Stimulated activated CD8-positive, alpha-beta memory T cell treated with anti-CD3 and anti-CD28 coated beads, Interleukin-4, amount 100 ng/mL, for 1 hour (primary cell): ENCODE measurements at places on chromosomes 6 and 20.

DNA sequence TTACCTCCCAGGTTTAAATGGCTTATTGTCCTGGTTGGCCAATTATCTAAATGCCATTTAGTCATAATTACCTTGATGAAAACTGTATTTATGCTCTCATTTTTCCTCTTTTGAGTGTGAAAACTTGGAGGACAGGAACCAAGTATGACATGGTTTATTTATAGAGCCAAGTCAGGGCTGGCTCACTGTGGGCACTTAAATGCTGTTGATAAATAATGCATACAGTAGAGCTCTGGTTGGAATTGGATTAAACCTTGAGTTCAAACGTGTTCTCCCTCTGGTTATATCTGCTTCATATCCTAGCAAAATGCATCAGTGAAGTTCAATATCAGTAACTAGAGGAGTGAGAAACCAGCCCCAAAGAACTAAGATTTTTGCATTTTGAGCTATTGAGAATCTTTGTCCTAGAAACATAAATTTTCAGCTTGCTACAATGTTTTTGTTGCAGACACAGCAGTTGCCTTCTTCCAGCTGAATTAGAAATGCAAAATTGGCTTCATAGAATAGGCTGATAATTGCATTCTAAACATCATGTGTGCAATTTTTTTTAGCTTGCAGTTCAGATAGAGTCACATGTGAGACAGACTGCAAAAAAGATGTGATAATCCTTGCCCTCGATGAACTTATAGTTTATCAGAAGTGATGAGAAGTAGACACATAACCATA is 255.8 kb downstream of the BTBD3 start:
- no peak for DNase-seq

DNA sequence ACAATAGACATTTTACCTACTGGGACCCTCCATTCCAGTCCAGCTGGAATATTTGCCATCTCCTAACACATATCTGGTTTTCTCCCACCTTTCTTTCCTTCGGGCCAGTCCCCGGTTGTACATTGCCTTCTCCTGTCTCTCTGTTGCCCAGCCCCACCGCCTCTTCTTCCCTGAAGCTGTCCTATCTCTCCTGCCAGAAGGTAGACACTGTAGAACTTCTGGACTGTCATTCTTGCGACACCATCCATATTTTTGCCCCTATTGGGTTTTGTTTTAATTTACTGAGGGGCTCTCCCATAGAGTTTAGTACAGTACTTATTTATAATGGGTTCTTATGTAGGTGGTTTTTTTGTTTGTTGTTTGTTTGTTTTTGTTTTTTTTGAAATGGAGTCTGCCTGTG is 4.9 kb downstream of the PTK7 start:
- DNase-seq, result no peak

GRCh38 chr6:100235631-100236030 is 229.1 kb downstream of the SIM1 start:
- no peak for DNase-seq

GRCh38 chr6:62357835-62358234 is 71.8 kb upstream of the KHDRBS2 start:
- no peak for DNase-seq

DNA sequence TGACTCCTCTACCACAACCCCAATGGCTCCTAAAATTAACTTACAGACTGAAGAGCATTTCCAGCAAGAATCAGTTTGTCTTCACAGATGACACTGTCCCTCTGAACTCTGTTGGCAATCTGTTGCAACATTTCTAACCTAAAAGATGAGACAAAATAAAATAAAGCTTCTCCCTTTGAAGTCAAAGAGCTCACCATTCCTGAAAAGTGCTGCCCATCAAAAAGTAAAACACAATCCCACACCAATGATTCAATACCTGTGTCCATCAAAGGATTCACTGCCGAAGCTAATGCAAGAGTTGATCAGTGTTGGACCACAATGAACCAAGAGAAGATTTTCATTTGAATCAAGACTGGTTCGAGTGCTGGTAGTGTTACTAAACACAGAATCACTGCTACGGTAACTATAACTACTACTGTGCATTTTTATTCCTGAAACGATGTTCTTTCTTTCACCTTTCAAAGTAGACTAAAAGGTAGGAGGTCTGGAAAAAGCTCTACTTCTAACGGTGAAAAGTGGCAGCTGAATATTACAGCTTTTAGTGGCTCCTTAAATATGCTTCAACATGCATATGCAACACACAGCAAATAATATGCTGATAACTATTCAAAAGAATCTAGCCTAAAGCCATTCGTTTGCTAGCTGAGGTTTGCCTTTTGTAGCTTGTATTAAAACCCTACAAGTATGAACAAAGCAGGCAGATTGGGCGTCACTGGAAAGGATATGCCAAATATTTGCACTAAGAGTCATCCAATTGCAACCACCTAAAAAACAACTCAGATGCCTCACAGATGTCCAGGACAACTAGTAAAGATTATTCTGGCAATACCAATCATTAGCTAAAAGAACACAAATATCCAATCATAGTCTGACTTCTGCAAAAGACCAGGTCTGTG is at the start of gene DST:
Gene DST, minus strand, starts transcription at position 524 of the 896 bp plus-strand sequence.
- DNase-seq, result no peak

- DNase-seq, result no peak
Observed at GRCh38 chr20:3652221-3652620, 11.0 kb downstream of the GFRA4 start.
